ENCODE measurements at places on chromosomes 7 and 10.
A peak's percentile ranks its signal among the peaks of the same experiment; 100 is the strongest.

DNA sequence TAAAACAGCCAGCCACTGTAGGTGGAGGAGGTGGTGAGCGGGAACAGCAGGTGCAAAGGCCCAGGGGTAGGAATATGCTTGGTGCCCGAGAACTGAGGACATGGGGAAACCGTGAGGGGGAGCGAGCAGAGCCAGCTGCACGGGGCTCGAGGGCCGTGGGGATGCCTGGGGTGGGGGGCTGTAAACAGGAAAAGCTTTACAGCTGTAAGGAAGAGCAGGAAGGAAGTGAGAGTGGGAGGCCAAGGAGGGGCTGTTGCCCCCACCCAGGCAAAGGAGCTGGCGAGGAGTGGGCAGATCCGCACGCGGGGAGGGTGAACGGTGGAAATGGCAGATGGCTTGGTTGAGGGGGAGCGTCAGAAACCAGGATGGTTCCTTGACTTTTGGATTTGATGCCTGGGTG is 34.4 kb downstream of the ZMIZ1 start:
- H3K27ac ChIP-seq = peak overlapping the region; percentile 57
- H3K4me1 ChIP-seq = peaks cover 35% of the 10 kb centered on the region
- no peak overlapping the region for H3K4me3 ChIP-seq
- H3K27me3 ChIP-seq = no peaks in the 10 kb centered on the region

DNA sequence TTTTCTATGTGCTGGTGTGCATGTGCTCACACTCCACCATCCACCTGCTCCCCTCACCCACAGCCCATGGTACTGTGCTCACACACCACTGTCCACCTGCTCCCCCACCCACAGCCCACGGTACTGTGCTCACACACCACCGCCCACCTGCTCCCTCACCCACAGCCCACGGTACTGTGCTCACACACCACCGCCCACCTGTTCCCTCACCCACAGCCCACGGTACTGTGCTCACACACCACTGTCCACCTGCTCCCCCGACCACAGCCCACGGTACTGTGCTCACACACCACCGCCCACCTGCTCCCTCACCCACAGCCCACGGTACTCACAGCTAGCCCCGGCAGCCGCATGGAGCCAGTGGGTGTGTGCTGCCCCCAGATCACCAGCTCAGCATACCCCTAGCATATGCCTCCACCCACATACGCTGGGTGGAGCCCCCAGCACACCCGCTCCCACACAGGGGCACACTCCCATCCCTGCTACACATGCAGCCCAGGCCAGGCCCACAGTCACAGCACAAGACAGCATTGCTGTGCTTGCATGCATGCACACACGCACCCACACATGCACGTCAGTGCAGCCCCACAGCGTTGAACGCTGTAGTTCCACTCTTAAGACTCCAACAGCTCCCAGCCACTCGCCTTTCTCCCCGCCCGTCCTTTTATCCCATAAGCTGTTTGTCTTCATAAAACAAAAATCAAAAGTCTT is 62.0 kb downstream of the PAX2 start:
- H3K27me3 ChIP-seq = peaks cover 9% of the 10 kb centered on the region
- H3K4me3 ChIP-seq = no peak overlapping the region
- H3K4me1 ChIP-seq = no peaks in the 10 kb centered on the region
- no peak for DNase-seq

- no peak for DNase-seq
- H3K4me1 ChIP-seq = no peaks in the 10 kb centered on the region
- H3K27ac ChIP-seq = no peak overlapping the region
- no peaks in the 10 kb centered on the region for H3K36me3 ChIP-seq
- H3K4me3 ChIP-seq = no peak overlapping the region
These were observed 355.0 kb downstream of the GLRX3 start for GRCh38 chr10:130491011-130491692.

DNA sequence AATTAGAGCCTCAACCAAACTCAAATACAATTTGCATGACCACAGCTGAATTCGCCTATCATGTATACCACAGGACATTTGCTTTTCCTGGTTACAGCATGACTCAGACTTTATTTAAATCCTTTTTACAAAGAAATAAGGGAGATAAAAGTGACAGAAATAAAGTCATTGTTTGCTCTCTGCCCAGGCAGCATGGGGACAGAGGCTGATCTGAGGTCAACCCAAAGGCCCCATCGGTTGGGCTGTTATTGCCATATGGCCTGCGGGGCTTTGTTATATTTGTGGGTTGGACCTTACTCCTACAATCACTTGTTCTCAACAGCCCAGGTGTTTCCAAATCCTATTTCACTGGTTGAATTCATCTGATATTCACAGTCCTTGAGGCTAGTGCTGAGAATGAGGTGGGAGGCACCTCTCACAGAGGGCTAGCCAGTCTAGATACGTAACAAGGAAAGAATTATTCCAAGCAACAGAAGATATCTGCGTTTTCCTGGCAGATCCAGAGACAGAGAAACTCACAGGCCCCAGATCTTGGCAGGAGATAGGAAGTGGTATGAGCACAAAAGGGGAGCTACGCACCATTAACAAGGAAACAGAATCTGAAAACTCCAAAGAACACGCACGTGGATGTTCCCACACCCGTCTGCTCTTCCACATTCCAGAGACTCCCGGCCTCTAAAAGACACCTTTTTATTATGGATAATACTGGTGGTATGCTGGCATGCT is 117.3 kb downstream of the HIPK2 start:
- H3K4me3 ChIP-seq = no peak overlapping the region
- H3K36me3 ChIP-seq = no peaks in the 10 kb centered on the region
- no peaks in the 10 kb centered on the region for H3K27me3 ChIP-seq

DNA sequence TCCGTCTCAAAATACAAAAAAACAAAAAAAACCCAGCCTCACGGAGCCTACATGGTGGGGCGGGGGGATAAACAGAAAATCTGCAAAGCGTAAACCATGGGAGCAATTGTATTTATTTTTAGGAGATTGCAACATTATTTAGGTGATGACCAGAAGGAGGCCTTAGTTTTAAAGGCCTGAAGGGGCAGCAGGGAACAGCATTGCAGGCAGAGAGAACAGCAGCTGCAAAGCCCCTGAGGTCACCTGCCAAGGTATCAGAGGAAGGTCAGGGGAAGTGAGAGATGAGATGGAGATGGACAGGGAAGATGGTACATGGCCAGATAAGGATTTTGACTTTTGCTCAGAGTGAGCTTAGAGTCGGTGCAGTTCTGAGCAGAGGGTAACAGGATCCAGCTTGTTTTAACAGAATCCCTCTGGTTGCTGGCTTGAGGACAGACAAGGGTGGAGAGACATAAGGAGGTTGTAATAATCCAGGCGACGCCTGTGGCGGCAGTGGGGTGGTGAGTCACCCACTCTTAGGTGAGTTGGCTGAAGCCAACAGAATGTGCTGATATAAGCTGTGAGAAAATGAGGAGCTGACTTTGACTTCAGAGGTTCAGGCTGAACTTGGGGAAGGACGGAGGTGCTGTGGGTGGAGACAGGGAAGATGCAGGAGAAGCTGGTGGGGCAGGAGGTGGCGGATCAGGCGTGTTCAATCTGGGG is 82.3 kb upstream of the GTF2I start:
- no peak overlapping the region for H3K27ac ChIP-seq
- H3K27me3 ChIP-seq = no peaks in the 10 kb centered on the region
- no peaks in the 10 kb centered on the region for H3K36me3 ChIP-seq
- DNase-seq = no peak

- H3K27me3 ChIP-seq = no peaks in the 10 kb centered on the region
- H3K36me3 ChIP-seq = no peaks in the 10 kb centered on the region
- no peak overlapping the region for H3K4me3 ChIP-seq
- H3K4me1 ChIP-seq = peaks cover 10% of the 10 kb centered on the region
- no peak overlapping the region for H3K27ac ChIP-seq
These were observed 34.4 kb upstream of the ARHGAP12 start for GRCh38 chr10:31962826-31963588.

DNA sequence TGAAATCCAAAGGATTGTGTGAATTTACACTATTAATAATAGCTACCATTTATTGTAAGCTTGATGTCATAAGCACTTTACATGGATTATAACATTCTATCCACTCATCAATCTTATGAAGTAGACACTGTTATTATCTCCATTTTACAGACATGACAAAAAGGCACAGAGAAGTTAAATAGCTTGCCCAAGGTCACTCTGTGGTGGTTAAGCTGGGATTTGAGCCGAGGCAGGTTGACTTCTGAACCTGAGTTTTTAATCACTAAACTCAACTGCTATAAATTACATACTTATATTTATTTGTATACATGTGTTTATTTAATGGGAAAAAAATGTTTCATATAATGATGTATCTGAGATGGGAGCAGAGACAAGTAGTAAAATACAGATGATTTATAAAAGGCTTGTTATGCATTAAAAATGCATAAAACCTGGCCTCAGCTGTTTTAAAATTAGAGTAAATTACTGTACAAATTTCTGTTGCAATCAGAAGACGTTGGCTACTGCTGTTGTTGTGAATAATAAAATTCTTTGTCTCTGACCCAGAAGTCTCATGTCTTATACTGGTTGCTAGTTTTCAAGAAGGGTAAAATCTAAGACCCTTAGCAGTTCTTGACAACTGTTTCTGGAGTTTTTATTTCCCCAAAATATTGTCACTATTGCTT is 61.1 kb upstream of the CALD1 start:
- no peaks in the 10 kb centered on the region for H3K4me1 ChIP-seq
- no peak overlapping the region for H3K4me3 ChIP-seq
- no peak for DNase-seq

DNA sequence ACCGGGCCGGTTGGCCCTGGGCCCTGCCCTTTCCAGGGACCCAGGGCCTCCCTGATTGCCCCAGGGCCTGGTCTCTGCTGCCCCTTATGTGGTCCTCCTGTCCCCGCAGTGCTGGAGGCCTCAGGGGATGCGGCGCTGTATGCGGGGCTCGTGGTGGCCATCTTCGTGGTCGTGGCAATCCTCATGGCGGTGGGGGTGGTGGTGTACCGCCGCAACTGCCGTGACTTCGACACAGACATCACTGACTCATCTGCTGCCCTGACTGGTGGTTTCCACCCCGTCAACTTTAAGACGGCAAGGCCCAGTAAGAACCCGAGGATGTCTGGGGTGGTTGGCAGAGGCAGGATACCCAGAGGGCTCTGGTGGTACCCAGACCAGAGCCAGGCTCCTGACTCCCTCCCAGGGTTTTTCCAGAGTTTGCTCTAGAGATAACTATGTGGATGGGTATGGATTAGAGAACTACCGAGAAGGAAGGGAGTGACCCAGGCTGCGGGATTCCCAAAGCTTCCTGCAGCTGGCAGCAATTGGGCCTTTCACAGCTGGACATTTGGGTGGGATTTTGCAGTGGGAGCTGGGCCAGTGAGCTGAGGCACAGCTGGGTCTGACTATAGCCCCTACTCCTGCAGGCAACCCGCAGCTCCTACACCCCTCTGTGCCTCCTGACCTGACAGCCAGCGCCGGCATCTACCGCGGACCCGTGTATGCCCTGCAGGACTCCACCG is 28.1 kb upstream of the SLC29A3 start:
- no peak for DNase-seq
- H3K27me3 ChIP-seq = no peaks in the 10 kb centered on the region
- no peaks in the 10 kb centered on the region for H3K36me3 ChIP-seq
- no peak overlapping the region for H3K27ac ChIP-seq

DNA sequence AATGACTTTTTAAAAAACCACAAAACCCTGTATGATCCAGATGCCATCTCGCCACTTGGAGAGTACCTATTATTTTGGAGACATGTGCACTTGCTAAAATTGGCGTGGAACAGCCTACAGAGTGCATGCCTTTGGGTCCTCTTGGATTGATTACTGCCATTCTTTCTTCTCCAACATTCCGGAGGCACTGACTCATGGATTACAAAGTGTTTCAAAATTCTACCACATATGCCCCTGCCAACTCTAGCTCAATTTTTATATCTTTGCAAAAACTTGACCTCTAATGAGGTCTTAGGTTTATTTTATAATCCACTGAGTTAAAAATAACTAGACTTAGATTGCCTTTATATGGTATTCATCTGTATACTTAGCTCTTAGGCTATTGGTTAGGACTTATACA is 55.8 kb upstream of the KIF5B start:
- no peaks in the 10 kb centered on the region for H3K4me1 ChIP-seq
- no peaks in the 10 kb centered on the region for H3K36me3 ChIP-seq

DNA sequence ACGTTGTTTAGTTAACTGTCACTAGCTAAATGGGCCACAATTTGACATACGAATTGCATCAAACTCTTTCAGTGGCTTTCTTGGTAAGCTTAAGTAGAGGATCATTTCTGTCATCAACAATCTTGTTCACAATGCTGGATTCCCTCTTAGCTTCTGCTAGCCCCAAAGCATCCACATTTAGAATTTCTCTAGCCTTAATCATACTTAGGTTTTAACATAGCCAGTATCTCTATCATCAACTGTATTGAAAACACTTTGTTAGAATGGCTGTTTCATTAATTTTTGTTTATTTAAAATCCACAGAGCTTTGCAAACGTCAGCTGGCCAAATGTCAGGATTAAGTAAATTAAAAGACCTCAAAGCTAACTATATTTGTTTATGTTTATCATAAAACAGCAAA is 41.1 kb downstream of the ABRAXAS2 start:
- H3K36me3 ChIP-seq = no peaks in the 10 kb centered on the region
- H3K4me1 ChIP-seq = no peaks in the 10 kb centered on the region

- H3K27ac ChIP-seq = no peak overlapping the region
- no peaks in the 10 kb centered on the region for H3K4me1 ChIP-seq
- DNase-seq = no peak
- H3K4me3 ChIP-seq = no peak overlapping the region
- H3K27me3 ChIP-seq = peaks cover 11% of the 10 kb centered on the region
- H3K36me3 ChIP-seq = no peaks in the 10 kb centered on the region
These were observed 55.8 kb downstream of the TACC2 start for GRCh38 chr10:122044713-122045112.

- H3K4me1 ChIP-seq = no peaks in the 10 kb centered on the region
- H3K4me3 ChIP-seq = no peak overlapping the region
- peaks cover under 1% of the 10 kb centered on the region for H3K27me3 ChIP-seq
- DNase-seq = no peak
- H3K36me3 ChIP-seq = no peaks in the 10 kb centered on the region
These were observed 5.3 kb downstream of the DYDC1 start for GRCh38 chr10:80351220-80351619.

GRCh38 chr10:44988957-44989585 is 10.5 kb upstream of the DEPP1 start:
- no peaks in the 10 kb centered on the region for H3K36me3 ChIP-seq
- no peak overlapping the region for H3K27ac ChIP-seq
- no peak overlapping the region for H3K4me3 ChIP-seq
- H3K27me3 ChIP-seq = no peaks in the 10 kb centered on the region
- H3K4me1 ChIP-seq = peaks cover 4% of the 10 kb centered on the region

GRCh38 chr7:117669818-117670217 is 190.0 kb downstream of the CFTR start:
- H3K36me3 ChIP-seq = no peaks in the 10 kb centered on the region
- no peak overlapping the region for H3K4me3 ChIP-seq
- no peak for DNase-seq

- no peak overlapping the region for H3K4me3 ChIP-seq
- no peaks in the 10 kb centered on the region for H3K36me3 ChIP-seq
- no peak for DNase-seq
These were observed 174.6 kb upstream of the TARP start for GRCh38 chr7:38448054-38448453.

- no peak overlapping the region for H3K4me3 ChIP-seq
- no peaks in the 10 kb centered on the region for H3K4me1 ChIP-seq
- H3K36me3 ChIP-seq = no peaks in the 10 kb centered on the region
- no peaks in the 10 kb centered on the region for H3K27me3 ChIP-seq
- no peak overlapping the region for H3K27ac ChIP-seq
These were observed 104.8 kb downstream of the ITIH5 start for GRCh38 chr10:7561985-7562384.
